ENCODE measurements at places on chromosomes 2 and 18.

DNA sequence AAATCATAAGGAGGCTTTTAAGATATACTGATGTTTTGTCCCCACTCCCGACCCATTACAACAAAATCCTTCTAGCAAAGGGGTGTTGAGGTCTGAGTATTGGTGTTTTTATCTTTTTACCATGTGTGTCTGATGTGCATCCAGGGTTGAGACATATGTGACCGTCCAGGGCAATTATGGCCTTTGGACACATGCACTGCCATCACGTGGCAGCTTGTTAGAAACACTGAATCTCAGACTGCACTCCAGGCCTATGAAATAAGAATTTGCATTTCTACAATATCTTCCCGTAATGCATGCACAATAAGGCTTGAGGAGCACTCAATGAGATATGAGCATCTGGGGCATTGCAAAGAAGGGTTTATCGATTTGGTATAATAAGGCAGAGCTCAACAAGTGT, 235.1 kb upstream of the ZNF804A start:
- no peaks in the 10 kb centered on the region for H3K4me1 ChIP-seq
- DNase-seq = no peak
- no peaks in the 10 kb centered on the region for H3K27me3 ChIP-seq
- no peak overlapping the region for H3K27ac ChIP-seq
- no peaks in the 10 kb centered on the region for H3K36me3 ChIP-seq
- H3K4me3 ChIP-seq = no peak overlapping the region

DNA sequence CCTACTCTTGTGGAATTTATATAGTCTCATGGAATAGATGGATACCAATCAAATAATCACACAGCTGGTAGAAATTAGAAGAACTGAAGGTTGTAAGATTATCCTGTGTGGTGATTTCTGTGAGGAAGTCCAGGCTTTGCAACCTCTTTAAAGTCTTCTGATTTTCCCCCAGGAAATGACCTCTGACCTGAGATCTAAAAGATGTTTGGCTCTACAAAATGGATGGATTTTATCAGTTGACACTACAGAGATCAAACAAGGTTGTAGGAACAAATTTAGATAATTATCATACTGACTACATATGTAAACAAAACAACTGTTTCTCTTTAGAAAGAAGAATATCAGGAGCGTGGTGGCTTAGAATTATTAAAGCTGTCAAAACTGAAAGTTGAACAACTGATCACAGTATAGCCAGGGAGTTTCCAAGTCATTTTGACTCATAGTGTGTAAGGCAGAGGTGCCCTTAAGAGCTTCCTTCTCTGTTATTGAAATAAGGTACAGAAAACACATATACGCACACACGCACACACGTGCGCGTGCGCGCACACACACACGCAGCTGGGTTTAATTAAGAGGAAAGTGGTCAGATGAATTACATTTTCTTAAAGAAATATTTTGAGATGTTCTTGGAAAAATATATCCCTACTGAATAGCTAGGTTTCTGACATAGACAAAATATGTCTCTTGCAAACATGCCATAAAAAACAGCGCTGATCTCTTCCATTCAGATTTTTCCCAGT, 35.5 kb upstream of the PELI1 start:
- no peaks in the 10 kb centered on the region for H3K4me1 ChIP-seq
- no peak overlapping the region for H3K27ac ChIP-seq
- no peak for DNase-seq

GRCh38 chr2:53848062-53848461, 11.7 kb downstream of the GPR75 start:
- no peak for DNase-seq
- H3K4me1 ChIP-seq = no peaks in the 10 kb centered on the region
- H3K27ac ChIP-seq = no peak overlapping the region
- no peaks in the 10 kb centered on the region for H3K36me3 ChIP-seq
- H3K27me3 ChIP-seq = no peaks in the 10 kb centered on the region

DNA sequence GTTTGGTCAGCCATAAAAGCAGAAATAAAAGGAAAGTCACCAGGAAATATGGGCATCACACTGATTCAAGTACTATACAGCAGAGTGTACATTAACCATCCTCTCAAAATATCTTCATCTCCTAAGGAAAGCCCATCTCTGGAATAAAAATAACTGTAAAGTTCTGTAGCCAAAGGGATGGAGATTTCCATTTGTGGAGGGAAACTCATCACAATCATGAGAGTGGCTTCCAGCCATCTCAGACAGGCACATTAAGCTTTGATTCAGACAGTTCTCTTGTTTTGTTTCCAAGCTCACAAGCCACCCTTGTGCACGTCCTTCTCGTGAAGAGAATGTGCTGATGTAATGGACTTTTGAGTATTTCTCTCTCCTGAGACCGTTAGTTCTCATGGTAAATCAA, 695.5 kb downstream of the LRRTM4 start:
- no peaks in the 10 kb centered on the region for H3K4me1 ChIP-seq
- H3K27me3 ChIP-seq = no peaks in the 10 kb centered on the region
- H3K4me3 ChIP-seq = no peak overlapping the region
- H3K36me3 ChIP-seq = no peaks in the 10 kb centered on the region
- no peak overlapping the region for H3K27ac ChIP-seq
- no peak for DNase-seq

DNA sequence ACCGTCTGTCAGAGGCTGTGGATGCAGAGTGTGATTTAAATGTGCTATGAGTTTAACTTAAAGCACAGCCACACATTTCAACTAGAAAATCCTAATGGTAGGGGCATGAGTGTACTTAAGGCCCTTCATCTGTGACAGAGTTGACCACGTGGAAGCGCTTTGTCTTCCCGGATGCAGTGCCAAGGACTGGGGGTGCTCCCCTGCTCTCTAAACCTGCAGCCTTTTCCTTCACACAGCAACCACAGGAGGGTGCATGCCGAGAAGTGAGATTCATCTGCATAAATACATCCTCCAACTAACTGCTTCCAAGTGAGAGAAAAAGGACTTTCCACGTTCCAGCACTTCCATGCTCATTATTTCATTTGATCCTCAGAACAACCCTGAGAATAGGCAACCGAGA, 149.6 kb downstream of the MYT1L start:
- no peaks in the 10 kb centered on the region for H3K36me3 ChIP-seq
- no peak for DNase-seq
- H3K4me1 ChIP-seq = no peaks in the 10 kb centered on the region
- no peaks in the 10 kb centered on the region for H3K27me3 ChIP-seq
- H3K4me3 ChIP-seq = no peak overlapping the region
- no peak overlapping the region for H3K27ac ChIP-seq

DNA sequence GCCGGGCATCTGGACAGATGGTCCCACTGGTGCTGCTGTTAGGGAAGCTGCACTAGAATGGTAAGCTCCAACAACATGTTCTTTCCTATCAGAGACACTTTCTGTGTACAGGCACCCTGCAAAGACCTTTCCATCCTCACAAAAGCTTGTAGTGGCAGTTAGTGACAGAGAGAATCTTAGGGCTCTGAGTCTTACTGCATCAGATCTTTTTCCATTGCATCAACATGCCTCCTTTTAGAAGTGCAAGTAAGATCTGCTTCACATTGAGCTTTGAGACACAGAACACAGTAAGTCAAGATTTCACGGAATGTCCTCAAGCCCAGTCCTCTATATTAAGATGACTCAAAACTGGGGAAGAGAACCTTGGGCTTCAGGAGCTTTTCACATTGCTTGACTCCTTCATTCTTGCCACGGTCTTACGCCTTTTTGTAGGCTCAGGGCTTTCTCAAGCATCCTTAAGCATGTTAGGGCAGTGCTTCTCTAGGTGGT, 52.6 kb downstream of the ARL4C start:
- H3K27ac ChIP-seq = peak overlapping the region; percentile 79
- peaks cover 17% of the 10 kb centered on the region for H3K4me1 ChIP-seq
- no peaks in the 10 kb centered on the region for H3K27me3 ChIP-seq
- peak; percentile 21 for DNase-seq
- no peaks in the 10 kb centered on the region for H3K36me3 ChIP-seq

DNA sequence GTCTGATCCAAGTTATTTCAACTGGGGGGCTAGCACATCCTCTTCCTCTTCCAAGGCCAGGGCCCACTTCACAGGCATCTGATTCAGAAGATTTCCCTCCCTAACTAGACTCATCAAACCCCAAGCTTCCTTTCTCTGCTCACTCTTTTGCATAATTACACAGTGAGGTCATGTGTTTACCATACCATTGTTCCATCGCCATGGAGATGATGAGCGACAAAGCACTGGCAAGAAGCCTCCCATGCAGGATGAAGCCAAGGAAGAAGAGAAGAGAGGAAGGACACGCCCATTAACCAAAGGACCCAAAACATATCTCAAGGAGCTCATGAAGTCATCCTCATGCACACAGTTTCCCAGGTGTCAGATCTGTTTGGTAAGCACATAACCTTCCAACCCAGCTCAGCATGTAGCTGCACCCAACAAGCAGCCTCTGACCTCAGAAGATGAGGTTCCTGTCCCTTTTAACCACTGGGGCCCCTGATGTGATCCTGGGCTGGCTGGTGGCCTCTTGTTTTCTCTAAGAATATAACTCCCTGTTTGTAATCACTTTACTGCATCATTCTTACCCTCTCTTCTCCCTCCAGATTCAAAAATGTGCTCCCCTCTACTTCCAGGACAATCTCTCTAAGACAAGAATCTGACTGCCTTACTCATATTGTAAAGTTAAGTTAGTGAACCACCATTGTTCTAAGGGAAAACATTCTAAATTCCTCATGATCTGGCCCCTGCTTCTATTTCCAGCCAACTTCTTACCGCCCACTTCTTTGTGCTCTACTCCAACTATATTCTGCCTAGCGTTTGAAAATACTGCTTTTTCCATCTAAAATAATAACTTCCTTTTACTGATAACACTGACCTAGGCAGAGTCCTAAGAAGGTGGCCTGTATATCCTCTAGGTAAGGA, 190.1 kb downstream of the TTC32 start:
- no peaks in the 10 kb centered on the region for H3K27me3 ChIP-seq
- peak; percentile 98 for DNase-seq
- peaks cover 8% of the 10 kb centered on the region for H3K4me1 ChIP-seq
- no peaks in the 10 kb centered on the region for H3K36me3 ChIP-seq
- H3K4me3 ChIP-seq = no peak overlapping the region
- peak overlapping the region; percentile 55 for H3K27ac ChIP-seq

GRCh38 chr2:33106115-33106514, 159.4 kb downstream of the LTBP1 start:
- H3K27me3 ChIP-seq = no peaks in the 10 kb centered on the region
- no peak for DNase-seq
- H3K27ac ChIP-seq = no peak overlapping the region
- peaks cover 36% of the 10 kb centered on the region for H3K4me1 ChIP-seq

DNA sequence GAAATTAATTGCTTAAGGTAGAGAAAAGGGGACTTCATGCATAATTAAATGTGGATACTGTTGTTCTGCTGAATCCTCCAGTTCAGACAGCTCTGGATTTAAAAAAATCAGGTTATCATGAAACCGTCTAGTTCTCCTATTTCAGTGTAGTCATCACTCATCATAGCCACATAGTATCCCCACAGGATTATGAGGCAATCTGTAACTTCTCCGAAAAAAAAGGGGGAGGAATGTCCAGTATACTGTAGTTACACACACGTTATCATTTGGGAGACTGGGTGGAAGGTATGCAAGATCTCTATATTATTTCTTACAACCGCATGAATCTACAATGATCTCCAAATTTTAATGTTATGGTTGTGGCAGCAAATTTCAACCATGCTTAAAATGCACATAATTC, 114.0 kb downstream of the HIBCH start:
- peaks cover 3% of the 10 kb centered on the region for H3K36me3 ChIP-seq
- peak; percentile 44 for DNase-seq
- H3K4me3 ChIP-seq = no peak overlapping the region
- no peaks in the 10 kb centered on the region for H3K4me1 ChIP-seq
- H3K27ac ChIP-seq = no peak overlapping the region
- no peaks in the 10 kb centered on the region for H3K27me3 ChIP-seq

GRCh38 chr2:23399674-23400261, 14.8 kb downstream of the KLHL29 start:
- no peak overlapping the region for H3K4me3 ChIP-seq
- H3K4me1 ChIP-seq = peaks cover 3% of the 10 kb centered on the region
- no peaks in the 10 kb centered on the region for H3K27me3 ChIP-seq
- DNase-seq = no peak
- no peak overlapping the region for H3K27ac ChIP-seq

DNA sequence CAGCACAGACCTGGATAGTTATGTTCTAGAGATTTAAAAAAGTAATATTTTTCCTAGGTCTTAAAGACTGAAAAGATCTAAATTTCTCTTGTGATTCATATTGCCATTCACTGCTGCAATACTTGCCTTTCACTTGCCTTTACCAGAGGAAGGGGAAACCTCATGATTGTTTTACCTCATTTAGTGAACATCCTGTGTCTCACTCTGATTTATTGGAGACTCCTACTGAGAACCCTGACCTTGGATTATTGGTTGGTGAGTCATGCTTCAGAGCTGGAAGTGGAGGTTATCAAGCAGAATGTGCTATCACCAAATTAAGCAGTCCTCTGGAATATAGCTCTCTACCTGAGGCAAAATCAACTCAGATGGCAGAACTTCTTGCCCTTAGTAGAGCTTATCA, 500.5 kb downstream of the TSN start:
- no peak for DNase-seq
- no peak overlapping the region for H3K4me3 ChIP-seq
- H3K27ac ChIP-seq = no peak overlapping the region
- H3K4me1 ChIP-seq = no peaks in the 10 kb centered on the region
- no peaks in the 10 kb centered on the region for H3K27me3 ChIP-seq

DNA sequence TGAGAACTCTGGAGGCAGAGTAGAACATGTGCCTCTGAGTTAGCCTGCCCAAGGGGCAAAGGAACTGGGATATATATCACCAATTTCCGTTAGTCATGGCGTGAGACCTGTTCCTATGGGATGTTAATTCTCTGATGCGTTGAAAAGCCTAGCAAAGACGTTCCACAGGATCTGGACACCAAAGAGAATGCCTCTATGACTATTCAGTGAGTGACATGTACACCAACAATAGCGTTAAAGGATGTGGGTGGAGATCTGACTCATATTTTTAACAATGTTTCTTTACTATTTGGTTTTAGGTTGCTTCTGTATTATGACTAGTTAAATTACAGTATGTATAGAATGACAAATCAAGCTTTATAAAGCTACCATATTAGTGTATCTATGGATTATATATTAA, 320.9 kb upstream of the MC4R start:
- DNase-seq = no peak
- H3K36me3 ChIP-seq = no peaks in the 10 kb centered on the region
- no peak overlapping the region for H3K4me3 ChIP-seq
- H3K4me1 ChIP-seq = no peaks in the 10 kb centered on the region

DNA sequence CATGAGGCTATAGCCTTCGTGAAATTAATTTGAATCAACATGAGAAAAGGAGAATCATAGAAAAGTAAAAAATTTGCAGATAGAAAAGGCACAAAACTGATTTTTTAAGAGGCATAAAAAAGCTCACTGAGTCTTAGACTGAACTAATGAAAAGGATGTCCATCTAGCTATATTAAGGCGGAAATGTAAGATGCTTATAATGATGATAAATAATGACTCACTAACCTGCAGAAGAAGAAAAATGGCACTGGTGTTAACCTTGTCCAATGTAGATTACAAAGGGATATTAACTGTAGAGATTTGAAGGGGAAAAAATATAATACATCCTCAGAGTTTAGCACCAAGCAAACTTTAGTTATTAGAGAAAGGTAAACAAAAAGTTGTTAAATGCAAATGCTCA, 1098.0 kb upstream of the DDX18 start:
- no peak for DNase-seq
- no peaks in the 10 kb centered on the region for H3K4me1 ChIP-seq
- H3K4me3 ChIP-seq = no peak overlapping the region
- H3K27ac ChIP-seq = no peak overlapping the region
- no peaks in the 10 kb centered on the region for H3K36me3 ChIP-seq

GRCh38 chr2:68663371-68664156, 20.2 kb downstream of the PROKR1 start:
- no peak for DNase-seq
- peaks cover 30% of the 10 kb centered on the region for H3K27me3 ChIP-seq
- H3K4me1 ChIP-seq = no peaks in the 10 kb centered on the region
- H3K27ac ChIP-seq = no peak overlapping the region
